Stimulated activated CD8-positive, alpha-beta memory T cell treated with anti-CD3 and anti-CD28 coated beads, Interleukin-2, amount 100 ng/mL, for 1 hour (primary cell): ENCODE measurements at places on chromosomes 2 and 18.

DNA sequence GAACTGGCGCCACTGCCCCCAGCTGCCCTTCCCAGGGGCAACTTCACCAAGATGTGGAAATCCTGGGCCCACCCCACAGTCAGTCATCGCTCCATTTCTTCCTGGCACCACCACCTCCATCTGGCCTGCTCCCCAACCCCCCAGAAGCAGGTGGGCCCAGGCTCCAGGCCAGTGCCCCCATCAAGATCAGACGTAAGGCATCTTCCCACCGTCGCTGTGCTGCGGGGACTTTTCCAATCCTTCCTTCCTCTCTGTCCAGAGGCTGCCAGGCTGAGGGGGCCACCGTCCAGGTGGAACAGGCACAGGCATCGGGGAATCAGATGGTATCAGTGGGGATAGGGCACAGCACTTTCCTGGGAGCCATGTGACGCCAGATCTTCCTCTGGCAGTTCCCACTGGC, 8.1 kb downstream of the PRLH start:
- no peak for DNase-seq

GRCh38 chr2:68726608-68727367, 7.8 kb upstream of the ARHGAP25 start:
- DNase-seq = peak; percentile 37

- no peak for DNase-seq
Observed at GRCh38 chr2:206323486-206323885, 49.0 kb downstream of the ZDBF2 start.

DNA sequence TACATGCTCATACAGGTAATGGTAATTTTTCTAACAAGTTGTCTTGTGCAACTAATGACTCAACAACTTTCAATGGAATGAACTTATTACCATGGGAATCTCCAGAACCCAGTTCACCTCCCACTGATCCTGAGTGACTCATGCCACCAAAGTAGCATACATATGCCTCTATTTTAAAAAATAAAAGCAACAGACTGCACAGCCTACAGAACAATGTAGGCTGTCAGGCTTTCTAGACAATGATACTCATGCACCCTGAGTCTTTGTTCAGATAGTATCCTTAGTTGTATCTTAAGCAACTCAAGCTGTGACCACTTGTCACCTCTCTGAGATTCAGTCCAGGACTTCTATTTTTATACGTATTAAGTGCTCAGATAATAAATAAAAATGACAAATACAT, 531.0 kb upstream of the SETBP1 start:
- DNase-seq = no peak

- DNase-seq = no peak
Observed at GRCh38 chr2:240134956-240135520, 1.1 kb downstream of the COPS9 start.

- no peak for DNase-seq
Observed at GRCh38 chr2:56587456-56587855, 403.7 kb downstream of the CCDC85A start.

- DNase-seq = no peak
Observed at GRCh38 chr18:10270151-10270571, 184.3 kb upstream of the APCDD1 start.

DNA sequence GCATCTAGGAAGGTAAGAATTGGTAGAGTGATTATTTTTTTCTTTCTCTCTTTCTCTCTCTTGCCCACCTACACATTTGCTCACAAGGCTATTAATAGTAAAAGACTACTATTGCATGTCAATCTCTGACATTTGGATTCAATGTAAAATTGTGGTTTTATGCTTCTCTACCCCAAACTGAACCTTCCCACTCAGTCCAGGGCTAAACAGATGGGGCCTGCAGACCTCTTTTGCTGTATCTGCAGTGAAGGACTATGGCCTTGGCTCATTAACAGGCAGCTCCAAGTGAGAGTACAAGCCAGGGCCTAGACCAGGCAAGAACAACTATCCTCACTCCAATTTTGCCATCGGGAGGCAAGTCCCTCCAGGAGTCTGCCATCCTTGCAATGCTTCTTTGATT, 68.3 kb upstream of the ARL4C start:
- no peak for DNase-seq

- DNase-seq = no peak
Observed at GRCh38 chr2:106065268-106065982, 128.7 kb downstream of the UXS1 start.

GRCh38 chr2:85584354-85584856, at the start of gene VAMP5:
VAMP5 (plus strand) TSS chr2:85584431; CDS start chr2:85584491, 60 bp downstream.
- no peak for DNase-seq

DNA sequence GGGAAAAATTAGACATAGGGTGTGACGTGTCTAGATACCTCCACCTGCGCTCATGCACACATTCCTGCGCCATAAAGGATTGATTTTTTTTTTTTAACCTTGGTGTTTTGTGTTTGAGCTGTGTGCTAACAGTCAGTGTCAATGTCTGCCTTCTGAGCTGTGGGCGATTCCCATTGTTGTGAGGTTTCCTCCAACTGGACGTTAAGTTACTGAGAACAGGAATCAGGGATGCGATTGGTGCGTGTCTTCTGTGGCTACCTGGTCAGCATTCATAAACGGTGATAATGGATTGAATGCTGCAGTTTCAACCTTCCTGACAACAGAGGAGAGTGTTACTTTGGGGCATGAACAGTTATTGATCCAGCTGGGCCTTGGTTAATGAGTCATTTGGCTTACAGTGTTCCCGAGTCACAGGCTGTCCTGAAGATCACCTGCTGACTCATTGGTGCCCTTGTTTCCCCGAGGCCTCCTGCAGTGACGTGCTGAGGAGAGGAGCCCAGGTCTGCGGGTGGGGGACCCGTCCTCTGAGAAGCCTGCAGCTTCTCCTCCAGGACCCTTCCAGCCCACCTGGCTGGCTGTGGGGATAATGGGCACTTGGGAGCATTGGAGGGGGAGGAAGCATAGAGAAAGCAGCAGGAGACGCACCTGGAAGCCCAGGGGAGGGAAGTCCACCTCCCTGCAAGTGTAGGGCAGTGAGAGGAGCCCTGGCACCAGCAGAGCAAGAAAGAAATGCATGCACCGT, 25.8 kb upstream of the CABYR start:
- DNase-seq = no peak

DNA sequence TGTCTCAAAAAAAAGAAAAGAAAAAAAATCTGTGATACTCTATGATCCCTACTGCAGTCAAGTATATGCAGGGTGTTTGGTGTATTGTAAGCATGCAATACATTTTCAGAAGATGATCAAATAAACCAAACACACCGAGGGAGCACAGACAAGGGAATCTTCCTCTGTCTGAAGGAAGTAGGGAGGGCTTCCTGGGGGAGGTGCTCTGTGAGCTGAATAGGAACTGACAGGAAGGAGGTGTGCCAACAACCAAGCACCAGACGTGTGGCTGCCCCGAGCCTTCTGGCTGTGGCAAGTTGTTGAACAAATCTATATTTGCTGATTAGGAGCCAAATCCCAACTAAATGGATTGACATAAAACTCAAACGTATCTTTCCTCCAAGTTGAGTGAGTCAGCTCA, 14.6 kb downstream of the THNSL2 start:
- DNase-seq = no peak

- DNase-seq = no peak
Observed at GRCh38 chr2:162509288-162509968, 165.5 kb downstream of the GCA start.

DNA sequence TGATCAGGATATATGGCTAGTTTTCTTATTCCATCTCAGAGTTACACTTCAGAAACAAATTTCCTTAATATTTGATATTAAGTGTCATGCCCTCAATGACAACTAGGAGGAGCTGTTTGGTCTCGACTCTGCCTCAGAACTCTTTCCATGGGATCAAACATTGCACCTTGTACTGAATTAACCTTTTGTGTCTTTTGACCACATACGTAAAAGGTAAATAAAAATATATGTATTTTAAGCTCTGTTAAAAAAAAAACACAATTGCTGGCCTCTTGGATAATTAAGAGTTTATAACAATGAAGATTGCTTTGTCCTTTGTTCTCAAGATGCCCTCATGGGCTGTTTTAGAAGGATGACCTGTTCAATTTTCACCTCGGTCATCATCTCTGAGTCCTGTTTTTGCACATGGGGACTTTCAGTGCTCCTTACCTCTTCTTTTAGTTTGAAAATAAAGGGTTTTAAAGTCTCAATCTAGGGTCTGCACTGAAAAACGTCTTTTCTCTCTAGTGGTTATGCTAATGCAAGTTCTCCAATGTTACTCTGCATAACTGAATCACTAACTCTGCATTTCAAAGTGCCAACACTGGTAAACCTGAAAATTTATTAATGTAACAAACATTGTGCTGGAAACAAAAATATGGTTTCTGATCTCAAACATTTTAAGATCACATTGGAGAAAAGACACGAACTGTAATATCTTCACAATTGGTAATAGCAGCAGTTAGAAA, 18.8 kb upstream of the FN1 start:
- DNase-seq = no peak

DNA sequence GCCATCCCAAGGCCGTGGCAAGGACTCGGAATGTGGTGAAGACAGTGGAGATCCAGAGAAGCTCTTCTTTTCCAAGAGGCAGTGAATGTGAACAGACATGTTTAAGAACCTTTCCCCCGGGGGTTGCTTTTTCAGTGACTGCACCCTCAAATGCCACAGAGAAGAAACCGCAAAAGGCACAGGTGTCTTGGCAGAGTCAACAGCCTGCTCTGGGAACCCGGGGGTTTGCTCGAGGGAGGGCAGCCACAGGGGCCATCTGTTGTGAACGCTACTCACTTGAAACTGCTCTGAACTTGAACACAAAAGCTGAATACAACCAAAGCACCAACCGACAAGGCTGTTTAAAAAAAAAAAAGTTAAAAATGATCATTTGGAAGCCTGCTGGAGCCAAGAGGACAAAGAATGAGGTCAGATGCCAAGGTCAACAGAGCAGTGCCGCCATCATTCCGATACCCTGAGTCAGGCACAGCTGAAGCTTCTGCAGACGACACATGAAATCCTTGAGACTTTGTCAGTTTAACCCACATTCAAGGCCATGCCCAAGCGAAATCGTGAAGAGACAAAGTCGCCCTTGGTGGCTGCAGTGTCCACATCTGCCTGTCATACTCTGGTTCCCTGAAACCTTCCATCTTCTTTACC, 47.4 kb downstream of the PSMG2 start:
- no peak for DNase-seq

GRCh38 chr2:174595116-174595809, 2.3 kb downstream of the WIPF1 start:
- DNase-seq = no peak

DNA sequence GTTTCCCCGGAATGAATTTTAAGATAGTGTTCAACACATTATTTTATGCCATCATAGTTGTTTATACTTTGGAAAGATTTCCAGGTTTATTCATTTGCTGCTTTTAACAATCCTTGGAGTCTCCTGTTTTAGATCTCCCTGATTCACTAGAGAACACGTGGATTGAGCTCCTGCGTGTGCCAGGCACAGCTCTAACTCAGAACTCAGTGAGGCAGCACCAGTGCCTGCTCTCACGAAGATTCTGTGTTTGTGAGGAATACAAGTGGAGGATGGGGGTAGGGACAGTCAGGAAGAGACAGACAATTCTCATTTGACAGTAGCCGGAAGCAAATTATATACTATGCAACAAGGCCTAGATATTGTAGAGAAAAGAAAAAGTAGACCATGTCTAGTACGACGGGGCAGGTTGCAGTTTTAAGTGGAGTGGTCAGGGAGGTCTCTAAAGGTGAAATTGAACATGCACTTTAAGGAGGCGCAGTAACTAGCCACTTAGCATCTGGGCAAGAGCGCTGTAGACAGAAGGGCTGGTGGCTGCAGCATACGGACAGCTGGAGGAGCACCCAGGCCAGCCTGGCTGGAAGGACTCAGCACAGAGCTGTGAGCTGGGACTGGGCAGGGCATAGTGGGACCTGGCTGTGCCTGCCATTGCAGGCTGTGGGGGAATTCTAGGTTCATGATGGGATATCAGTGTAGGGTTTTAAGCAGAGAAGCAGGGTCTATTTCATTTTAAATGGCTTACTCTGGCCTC, 24.3 kb downstream of the RNF144A start:
- DNase-seq = no peak

- no peak for DNase-seq
Observed at GRCh38 chr2:229610872-229611271, 103.5 kb downstream of the DNER start.

- DNase-seq = no peak
Observed at GRCh38 chr2:159249990-159250715, 36.4 kb downstream of the WDSUB1 start.

DNA sequence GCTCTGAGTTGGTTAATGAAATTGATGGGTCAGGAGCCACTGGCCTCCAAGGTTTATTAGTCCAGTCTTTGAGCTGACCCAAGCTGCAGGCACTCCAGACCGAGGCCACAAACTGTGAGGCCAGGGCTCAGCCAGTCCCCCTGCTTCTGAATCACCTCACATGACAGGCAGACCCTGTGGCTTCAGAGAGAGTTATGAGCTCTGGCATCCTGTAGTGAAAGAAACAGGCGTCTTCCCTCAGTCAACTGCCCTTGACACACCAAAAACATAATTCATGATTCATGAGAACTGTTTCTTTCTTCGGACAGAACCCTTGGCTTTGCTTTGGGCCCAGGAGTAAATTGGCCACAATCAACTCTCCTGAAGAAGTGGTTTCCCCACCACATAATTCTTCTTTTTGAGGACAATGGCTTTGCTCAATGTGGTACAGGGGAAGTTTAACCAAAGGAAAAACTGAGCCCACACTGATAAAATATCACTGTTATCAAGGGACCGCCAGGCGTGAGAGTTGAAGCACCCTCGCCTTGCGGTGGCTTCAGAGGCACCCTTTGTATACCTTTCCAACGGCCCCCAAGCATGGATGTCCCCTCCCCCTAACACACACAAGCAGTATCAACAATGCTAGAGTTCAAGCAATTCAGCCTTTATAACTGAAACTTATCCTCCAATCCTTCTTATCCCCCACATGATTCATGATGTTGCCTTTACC, 226.9 kb downstream of the CYRIA start:
- no peak for DNase-seq

- DNase-seq = no peak
Observed at GRCh38 chr2:74577448-74577847, 22.9 kb downstream of the DOK1 start.

DNA sequence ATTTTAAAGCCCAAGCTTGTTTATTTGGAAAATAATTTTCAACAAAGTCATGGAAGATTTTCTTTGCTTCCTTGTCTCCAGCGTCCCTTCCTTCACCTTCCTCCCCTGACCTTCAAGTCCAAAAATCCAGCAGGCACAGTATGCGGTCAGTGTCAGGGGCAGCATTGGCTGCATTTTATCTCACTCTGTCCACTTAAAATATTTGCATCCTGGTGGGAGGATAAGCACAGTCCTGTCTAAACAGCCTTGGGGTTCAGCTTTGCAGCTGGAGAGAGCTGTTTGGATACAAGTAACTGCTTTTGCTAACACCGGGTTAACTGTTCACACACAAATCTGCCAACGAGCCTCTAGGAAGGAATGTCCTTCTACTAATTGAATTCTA, 318.1 kb downstream of the PDE11A start:
- DNase-seq = no peak

GRCh38 chr2:241890524-241891235, 21.2 kb downstream of the RTP5 start:
- no peak for DNase-seq

DNA sequence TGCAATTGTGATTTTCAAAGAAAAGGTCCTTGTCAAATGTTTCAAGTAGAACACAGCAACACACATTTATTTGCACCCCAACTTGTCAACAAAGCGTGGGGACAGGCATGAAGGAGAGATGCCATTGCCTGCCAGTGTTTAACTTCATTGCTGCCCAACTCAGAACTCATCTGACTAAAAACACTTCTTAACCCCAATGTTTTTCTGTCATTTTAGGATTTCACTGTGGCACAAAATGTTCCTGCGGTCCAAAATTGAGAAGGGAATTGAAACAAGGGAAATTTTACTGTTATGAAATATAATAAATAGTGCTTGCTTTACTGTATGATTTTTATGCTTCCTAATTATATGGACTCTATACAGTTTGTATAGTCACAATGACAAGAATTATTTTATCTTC, 45.7 kb downstream of the PMAIP1 start:
- DNase-seq = no peak
